ENCODE measurements at places on chromosomes 13 and 19. TPM values are rescaled to one million over a fixed set of nuclear protein-coding genes. Genes with fewer than 3 reads are reported as not detected.

Gene FOSB
- 2.5 TPM for total RNA-seq

Gene RETN
- total RNA-seq, result not detected

Gene TINCR
- 29.7 TPM for total RNA-seq

Gene GJA3
- total RNA-seq, result 1.5 TPM

Gene FAAP24
- 3.8 TPM for total RNA-seq

Gene F2RL3
- 0.24 TPM for total RNA-seq

Gene IGFL3
- not detected for total RNA-seq

Gene FGF9
- 0.04 TPM for total RNA-seq

Gene MEIOSIN
- not detected for total RNA-seq

Gene LMTK3
- total RNA-seq, result 4.9 TPM

Gene SLAIN1
- total RNA-seq, result 0.32 TPM

Gene C13orf42
- total RNA-seq, result not detected

Gene KLK14
- total RNA-seq, result 0.68 TPM

Gene FGF14
- total RNA-seq, result 0.16 TPM

Gene PRTN3
- not detected for total RNA-seq

Gene GPR4
- 0.56 TPM for total RNA-seq

Gene GRK1
- not detected for total RNA-seq

Gene CPB2
- not detected for total RNA-seq

Gene CYP2A6
- total RNA-seq, result 0.24 TPM

Gene CLDN10
- 0.76 TPM for total RNA-seq

Gene FREM2
- total RNA-seq, result 0.40 TPM

Gene CD33
- total RNA-seq, result 0.40 TPM

Gene RXFP2
- total RNA-seq, result not detected

Gene ZNF112
- total RNA-seq, result 2.2 TPM

Gene MAP2K7
- total RNA-seq, result 15.4 TPM

Gene FOXA3
- total RNA-seq, result not detected

Gene FPR3
- 1.00 TPM for total RNA-seq

Gene CELF5
- total RNA-seq, result not detected

Gene OXGR1
- total RNA-seq, result 0.36 TPM

Gene CEACAM21
- 2.0 TPM for total RNA-seq

Gene LENG9
- 7.2 TPM for total RNA-seq

Gene ATP8B3
- 1.8 TPM for total RNA-seq

Gene GAMT
- total RNA-seq, result 19.2 TPM

Gene DUXA
- not detected for total RNA-seq

Gene LILRB2
- total RNA-seq, result 0.84 TPM

Gene ZNF256
- 2.6 TPM for total RNA-seq

Gene CYP2A7
- total RNA-seq, result not detected

Gene CIC
- 31.4 TPM for total RNA-seq

Gene SYNE4
- total RNA-seq, result 0.88 TPM

Gene ZNF813
- 1.9 TPM for total RNA-seq

Gene RAB3D
- total RNA-seq, result 141 TPM

Gene FGF21
- total RNA-seq, result not detected

Gene TRIP10
- total RNA-seq, result 129 TPM

Gene FCAR
- total RNA-seq, result 0.16 TPM

Gene GIPR
- 0.16 TPM for total RNA-seq

Gene ZNF737
- 2.3 TPM for total RNA-seq

Gene IFNL1
- total RNA-seq, result not detected

Data from esophagus mucosa (tissue), 1 donor.